Heart right ventricle (tissue), 16 donors: ENCODE measurements at places on chromosomes 6 and 20. TPM values are rescaled to one million over a fixed set of nuclear protein-coding genes. Genes with fewer than 3 reads are reported as not detected.
A peak's percentile ranks its signal among the peaks of the same experiment; 100 is the strongest.

DNA sequence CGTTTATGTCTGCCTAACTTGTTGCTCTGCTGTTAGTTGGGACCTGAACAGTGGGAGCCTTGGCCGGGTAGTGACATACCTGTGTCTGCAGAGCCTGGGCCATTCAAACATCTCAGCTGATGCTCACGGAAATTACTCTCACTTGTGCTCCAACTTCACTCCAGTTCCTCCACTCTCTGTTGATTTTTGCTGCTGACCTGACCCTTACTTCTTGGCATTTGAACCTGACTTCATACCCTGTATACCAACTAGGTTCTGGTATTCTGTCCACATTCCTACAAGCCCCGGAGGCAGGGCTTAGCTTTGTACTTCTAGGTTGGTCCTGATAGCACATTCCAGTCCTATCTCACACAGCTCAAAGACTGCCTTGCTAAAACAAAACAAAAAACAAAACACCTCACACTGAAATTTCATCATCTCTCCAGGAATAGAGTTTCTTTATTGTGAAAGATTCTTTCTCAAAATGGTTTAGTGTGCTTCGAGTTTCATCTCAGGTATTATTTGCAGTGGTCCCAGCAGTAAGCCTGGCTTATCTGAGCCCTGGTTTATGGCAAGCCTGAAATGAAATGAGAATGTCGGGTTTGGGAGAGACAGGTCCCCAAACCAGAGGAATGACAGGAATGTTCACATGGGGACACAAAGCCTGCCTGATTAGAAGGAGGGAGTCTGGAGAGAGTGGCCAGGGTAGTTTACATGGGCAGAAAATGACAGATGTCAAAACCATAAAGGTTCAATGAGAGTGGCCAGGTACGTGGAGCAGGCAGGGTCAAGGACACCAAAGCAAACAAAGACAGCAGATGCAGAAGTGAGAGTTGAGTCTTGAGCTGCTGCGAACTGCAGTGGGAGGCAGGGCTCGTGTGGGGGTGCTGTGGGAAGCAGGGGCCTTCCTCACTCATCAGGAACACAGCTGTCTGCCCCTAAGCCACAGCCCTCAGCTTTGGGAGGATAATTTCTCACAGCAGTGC, 174.2 kb upstream of the HDAC2 start:
- DNase-seq, result no peak

DNA sequence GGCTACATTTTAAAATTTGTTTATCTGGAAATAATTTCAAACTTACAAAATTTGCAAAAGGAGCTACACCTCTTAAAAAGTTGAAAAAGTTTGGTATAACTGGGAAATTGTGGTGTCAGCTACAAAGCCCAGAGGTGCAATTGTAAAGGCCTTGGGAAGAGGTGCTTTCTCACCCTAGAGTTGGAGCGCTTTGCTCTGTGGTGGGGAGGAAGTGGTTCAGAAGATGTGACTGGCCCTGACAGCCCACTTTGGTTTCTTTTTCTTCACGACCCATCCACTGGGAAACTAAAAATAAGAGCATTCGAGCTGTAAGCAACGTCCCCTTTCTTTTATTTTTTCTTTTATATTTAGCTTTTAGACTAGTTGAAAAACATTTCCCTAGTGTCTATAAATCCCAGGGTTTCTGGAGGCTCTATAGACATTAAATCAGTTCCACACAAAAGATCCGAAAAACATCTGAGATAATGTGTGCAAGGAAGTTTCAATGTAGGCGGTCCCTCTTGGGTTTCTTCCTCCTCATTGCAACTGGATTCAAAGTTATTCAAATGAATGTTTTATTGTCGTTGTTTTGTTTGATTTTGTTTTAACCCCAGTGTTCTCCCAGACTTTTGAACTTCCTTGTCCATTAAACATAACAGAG, 397.8 kb downstream of the KIF16B start:
- no peak for DNase-seq

Gene CST1
- not detected for total RNA-seq

DNA sequence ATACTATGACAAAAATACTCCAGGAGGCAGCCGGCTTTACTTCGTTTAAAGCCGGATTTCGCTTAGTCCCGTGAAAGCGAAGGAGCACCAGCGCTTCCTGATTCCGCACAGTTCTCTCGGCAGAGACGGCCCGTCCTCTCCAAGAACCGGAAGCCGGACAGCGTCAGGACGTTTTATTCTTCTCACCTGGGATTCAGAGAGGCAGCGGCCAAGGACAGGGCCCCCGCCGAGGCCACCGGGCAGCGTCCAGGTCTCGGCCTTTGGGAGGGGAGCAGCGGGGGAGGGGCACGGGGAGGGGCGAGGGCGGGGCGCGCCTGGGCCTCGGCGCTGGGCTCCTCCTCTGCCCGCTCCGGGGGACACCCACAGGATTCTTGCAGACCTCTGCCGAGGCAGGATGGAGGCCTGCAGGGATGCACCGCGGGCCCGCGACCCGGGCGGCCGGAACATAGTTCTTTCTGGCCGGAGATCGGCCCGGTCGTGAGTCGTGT, 2.8 kb upstream of the DIDO1 start:
- DNase-seq, result peak; percentile 81

Gene ARG1
- total RNA-seq, result 0.83 TPM

DNA sequence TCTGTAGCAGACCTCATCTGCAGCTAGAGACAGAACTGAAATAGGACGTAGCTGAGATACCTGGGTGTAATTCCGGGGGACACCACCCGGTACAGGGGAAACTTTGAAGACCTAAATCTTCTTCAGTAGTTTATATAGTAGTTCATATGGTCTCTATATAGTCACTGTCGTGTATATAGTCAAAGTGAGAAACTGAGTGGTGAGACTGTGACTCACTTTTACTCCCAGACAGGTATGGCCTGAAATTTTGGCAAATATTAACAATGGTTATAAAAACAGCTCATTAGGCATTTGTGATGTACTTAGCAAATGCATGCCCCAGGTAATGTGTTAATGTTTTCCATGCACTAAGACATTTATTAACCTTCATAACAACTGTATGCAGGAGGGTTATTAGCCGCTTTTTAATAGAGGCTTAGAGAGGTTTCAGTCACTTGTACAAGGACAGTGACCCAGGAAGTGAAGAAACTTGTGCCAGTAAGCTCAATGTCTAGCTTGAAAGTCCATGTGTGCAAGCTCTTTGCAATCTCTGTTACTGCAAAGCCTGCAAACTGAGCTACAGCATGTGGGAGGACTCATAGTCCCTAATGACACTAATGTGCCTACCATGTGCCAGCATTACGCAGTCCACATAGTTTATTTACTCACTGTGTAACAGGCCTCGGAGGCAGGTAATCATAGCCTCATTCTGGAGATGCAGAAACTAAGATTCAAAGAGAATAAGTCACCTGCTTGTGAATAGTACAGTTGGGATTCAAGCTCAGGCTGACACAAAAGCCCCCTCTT, 165.4 kb upstream of the CHD6 start:
- DNase-seq, result no peak

- DNase-seq, result no peak
Observed at GRCh38 chr6:44268095-44268628, 2.1 kb upstream of the TMEM151B start.

DNA sequence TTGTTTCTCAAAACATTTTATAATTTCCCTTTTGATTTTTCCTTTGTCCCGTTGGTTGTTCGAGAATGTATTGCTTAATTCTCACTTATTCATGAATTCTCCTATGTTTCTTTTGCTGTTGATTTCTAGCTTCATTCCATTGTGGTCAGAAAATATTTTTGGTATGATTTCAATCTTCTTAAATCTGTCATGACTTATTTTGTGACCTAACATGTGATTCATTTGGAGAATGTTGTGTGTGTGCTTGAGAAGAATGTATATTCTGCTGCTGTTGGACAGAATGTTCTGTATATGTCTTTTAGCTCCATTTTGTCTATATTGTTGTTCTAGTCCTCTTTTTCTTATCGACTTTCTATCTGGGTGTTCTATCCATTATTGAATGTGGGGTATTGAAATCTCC, 286.2 kb upstream of the RNF217 start:
- DNase-seq, result no peak

GRCh38 chr6:84061174-84061573, 27.6 kb downstream of the MRAP2 start:
- no peak for DNase-seq

Gene MUC22
- total RNA-seq, result 0.11 TPM

Gene MAP7
- total RNA-seq, result 2.3 TPM

GRCh38 chr6:45420083-45420908, 42.6 kb upstream of the SUPT3H start:
- DNase-seq, result no peak

- DNase-seq, result no peak
Observed at GRCh38 chr6:75302280-75302679, 17.7 kb upstream of the TMEM30A start.

Gene KIF25
- 0.80 TPM for total RNA-seq

Gene CLDN20
- not detected for total RNA-seq

- peak; percentile 55 for DNase-seq
Observed at GRCh38 chr20:50191544-50192363, 1.1 kb downstream of the CEBPB start.

Gene UBE3D
- 2.6 TPM for total RNA-seq

Gene ROS1
- total RNA-seq, result 0.07 TPM

DNA sequence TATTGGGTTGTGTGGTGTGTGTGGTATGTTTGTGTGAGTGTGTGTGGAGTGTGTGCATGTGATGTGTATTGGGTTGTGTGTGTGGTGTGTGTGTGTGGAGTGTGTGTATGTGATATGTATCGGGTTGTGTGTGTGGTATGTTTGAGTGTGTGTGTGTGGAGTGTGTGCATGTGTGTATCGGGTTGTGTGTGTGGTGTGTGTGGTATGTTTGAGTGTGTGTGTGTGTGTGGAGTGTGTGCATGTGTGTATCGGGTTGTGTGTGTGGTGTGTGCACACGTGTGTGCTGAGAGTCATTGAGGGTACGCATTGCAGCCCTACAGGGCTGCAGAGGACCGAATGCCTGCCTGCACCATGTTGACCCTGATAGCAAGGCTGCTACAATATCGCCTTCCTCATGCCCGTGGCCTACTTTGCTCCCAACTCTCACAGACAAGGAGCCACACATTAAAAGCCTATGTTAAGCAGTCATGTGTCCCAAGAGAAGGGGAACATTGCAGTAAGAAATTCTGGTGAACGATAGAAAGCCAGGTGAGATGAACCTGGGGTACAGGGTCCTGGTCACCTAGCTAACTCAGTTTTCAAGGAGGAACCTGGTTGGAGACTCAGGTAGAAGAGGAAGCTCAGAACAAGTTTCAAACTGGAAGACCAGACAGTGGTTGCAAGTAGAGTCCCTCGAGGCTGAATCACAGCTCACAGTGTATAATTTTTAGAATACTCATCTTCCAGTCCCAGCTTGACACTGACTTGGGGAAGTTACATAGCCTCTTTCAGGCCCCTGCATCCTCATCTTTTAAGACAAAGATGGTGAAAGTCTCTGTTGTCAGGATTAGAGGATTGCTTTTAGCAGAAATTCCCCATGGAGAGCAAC, 45.7 kb upstream of the TMEM170B start:
- no peak for DNase-seq

DNA sequence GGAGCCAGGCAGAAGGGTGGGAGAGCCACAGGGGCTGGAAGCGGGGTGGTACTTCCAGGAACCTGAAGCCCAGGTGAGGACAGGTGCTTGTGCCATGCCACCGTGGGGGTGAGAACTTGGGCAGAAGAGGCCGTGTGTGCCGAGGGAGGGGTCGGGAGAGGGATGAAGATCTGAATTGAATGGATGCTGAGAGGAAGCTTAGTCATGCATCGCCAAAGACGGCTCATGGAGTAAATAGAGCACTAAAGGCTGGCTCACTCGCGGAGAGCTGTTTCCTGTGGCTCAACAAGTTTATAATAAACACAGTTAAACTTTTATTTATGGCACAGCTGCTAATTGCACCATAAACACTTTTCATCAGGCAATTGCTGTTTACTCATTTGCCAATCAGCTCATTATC, 21.7 kb upstream of the MYT1 start:
- DNase-seq, result no peak

- DNase-seq, result no peak
Observed at GRCh38 chr20:40309731-40310130, 379.3 kb downstream of the MAFB start.

DNA sequence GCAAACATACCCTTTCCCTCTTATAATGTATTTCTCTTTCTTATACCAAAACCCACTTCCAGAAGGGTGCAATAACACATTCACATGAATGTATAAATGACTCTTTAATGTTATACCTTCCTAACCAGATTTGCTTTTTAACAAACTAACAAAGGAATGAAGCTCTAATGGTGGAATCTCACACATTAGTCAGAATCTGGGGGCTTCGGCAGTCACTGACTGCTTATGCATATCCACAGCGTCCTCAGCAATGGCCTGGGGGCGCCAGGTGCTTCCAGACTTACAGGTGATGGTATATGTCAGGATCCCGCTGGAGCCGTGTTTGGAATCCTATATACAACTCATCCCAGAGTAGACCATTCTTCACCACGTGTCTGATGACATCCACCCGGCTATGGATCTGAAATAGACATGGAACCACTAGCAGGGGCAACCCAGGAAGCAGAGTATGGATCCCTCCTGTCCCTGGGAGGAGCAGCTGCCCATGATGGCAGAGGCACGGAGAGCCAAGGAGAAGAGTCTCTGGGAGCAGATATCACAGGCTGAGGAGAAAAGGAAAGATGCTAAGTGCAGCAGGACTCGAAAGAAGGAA, 150.8 kb upstream of the RIPOR2 start:
- DNase-seq, result no peak

- DNase-seq, result no peak
Observed at GRCh38 chr6:95227351-95227750, 350.0 kb upstream of the MANEA start.

Gene MEP1A
- not detected for total RNA-seq

Gene EYA2
- 0.86 TPM for total RNA-seq

- no peak for DNase-seq
Observed at GRCh38 chr6:68632734-68633133, 2.3 kb upstream of the ADGRB3 start.

Gene MOCS1
- 34.0 TPM for total RNA-seq

Gene CLPSL2
- not detected for total RNA-seq

- DNase-seq, result no peak
Observed at GRCh38 chr20:7940341-7940740, at the start of gene HAO1. Gene HAO1 (minus strand): TSS chr20:7940458. CDS start chr20:7940422, 36 bp downstream.

GRCh38 chr6:10643201-10643651, 51.2 kb downstream of the C6orf52 start:
- DNase-seq, result no peak

Gene RNF182
- total RNA-seq, result not detected

GRCh38 chr6:33251395-33252012, 20.2 kb downstream of the VPS52 start:
- no peak for DNase-seq

GRCh38 chr6:111710439-111710838, 104.8 kb upstream of the TRAF3IP2 start:
- no peak for DNase-seq

Gene MLN
- total RNA-seq, result not detected

Gene MOG
- 2.4 TPM for total RNA-seq

Gene RAB23
- total RNA-seq, result 13.1 TPM

DNA sequence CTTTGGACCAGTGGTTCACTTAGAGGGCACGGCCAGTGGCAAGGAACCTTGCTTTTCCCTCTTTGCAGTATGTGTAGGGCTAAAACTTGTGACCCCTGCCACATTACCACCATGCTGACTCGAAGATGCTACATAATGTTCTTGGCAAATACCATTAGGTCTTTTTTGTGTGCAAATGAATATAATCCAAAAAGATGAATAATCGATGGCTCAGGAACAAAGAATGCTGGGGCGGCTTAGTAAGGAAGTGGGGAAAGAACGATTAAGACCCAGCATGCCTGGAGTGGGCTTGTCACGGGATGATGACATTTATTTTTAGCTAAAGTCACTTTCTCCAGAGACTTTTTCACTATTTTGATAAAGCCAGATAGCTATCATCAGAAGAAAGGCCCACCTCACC, 23.1 kb downstream of the CMTR1 start:
- DNase-seq, result no peak
